ENCODE measurements at places on chromosomes 5 and 9.

DNA sequence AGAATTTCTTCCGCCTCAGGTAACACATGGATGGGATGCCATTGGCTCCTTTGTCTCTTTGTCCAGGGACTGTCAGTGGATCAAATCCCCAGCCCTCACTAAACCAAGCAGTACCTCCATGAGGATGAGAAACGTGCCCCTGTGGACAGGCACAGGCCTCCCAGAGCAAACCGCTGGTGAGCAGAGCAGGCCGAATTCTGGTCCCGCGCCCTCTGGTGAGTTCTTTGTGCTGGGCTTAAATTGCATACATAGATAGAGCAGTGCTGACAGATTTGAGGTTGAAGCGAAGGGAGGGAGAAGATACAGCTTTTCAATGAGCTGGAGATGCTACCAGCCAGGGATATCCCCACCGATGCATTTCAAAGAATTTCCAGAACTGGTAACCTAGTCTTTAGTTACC lies 143.8 kb downstream of the HSD17B3 start:
- DNase-seq, result no peak

DNA sequence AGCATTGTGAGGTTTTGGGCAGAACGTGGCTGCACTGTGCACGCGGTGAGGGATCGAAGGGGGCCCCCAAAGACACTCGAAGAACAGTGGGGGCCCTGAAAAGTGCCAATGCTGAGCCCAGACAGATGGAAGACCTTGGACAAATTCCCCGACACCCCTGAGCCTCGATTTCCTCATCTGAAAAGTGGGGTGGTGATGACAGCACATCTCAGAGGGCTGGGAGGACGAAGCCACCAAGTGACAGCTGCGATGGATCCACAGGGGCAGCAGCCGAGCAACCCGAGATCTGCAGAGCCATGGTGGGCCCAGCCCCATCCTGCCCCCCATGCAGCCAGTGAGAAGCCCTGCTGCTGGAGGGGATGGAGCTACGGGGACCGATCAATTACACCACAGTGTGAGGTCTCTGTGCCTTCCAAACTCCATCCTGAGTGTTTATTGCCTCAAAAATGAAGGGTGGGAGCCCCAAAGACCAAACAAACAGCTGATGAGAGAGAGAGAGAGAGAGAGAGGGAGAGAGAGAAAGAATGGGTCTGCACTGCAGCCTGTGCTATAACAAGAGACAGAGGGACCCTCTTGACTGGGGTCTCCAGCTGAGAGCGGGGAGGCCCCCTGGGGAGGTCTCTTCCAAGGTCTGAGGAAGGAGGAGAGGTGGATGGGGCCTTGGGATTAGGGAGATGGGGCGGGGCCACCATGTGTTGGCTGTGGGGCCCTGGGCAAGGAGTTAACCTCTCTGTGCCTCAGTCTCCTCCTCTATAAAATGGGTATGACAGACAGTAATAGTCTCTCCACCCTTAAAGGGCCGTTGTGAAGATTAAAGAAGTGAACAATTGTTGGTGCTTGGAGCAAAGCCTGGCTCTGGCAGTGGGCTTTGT lies 134.4 kb upstream of the IER5L start:
- peak; percentile 4 for DNase-seq

DNA sequence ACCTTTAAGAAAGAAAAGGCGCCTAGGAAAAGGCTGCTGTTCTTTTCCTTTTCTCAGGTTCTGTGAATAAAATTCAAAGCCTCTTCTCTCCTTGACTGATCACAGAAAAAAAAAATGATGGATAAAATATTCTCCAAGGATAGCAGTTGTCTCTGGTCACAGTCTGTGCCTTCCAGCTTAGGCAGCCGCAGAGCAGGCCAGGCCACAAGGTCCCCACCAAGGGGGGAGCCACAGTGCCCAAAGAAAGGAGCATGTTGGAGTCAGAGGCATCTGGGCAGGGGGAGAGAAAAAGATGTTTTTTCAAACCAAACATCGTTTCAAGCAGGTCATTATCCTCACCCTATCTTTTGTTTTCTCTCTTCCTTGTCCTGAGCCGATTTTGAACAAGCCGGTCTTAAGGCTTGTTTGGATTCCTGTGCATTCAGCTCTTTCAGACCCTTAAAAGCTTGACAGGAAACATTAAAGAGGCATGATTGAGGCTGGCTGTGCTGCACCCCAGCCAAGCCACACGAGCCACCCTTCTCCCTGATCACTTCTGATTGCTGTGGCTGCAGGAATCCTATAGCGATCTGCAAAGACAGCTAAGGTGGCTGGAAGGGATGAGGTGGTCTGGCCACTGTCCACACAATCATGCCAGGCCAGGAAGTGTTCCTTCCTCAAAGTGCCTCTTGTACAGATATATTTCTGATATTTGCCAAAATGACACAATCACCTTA lies 284.6 kb upstream of the TLE4 start:
- DNase-seq, result no peak

DNA sequence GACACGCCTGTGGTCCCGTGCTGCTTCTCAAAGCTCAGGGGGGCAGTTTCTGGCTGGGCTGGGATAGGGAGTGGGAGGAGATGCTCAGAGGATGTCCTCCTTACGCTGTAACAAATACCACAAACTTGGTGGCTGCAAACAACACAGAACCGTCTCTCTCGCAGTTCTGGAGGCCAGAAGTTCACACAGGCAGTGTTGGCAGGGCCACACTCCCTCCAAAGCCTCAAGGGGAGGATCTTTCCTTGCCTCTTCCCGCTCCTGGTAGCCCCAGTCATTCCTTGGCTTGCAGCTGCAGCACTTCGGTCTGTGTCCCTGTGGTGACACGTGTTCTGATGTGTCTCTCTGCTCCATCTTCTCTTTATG lies 10.4 kb upstream of the ORM1 start:
- no peak for DNase-seq

GRCh38 chr5:89546657-89547056 lies 663.7 kb upstream of the MEF2C start:
- no peak for DNase-seq

GRCh38 chr9:90024823-90025222 lies 420.0 kb downstream of the GADD45G start:
- no peak for DNase-seq

- no peak for DNase-seq
Observed at GRCh38 chr9:91458906-91459305, 35.3 kb upstream of the NFIL3 start.

GRCh38 chr5:96690861-96691260 lies 28.7 kb downstream of the CAST start:
- no peak for DNase-seq

- no peak for DNase-seq
Observed at GRCh38 chr5:135304352-135305221, 94.4 kb downstream of the MACROH2A1 start.

DNA sequence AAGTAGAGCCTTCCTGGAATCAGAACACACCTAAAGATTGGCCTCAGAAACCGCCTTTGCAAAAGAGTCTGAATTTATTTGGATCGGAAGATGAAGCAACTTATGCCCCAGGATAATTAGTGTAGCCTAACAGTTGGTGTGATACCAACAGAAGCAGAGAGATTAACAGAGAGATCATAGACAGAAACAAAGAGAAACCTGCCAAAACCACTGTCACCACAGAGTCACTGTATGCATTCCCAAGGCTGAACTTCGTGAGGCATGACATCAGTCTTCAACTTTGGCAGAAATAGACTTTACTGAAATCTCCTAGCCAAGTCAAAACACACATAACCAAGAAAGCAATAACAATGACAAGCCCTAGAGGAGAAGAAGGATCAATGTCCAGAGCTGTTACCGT lies 361.8 kb downstream of the ELAVL2 start:
- no peak for DNase-seq

GRCh38 chr5:33241802-33242201 lies 199.0 kb upstream of the TARS1 start:
- DNase-seq, result no peak

DNA sequence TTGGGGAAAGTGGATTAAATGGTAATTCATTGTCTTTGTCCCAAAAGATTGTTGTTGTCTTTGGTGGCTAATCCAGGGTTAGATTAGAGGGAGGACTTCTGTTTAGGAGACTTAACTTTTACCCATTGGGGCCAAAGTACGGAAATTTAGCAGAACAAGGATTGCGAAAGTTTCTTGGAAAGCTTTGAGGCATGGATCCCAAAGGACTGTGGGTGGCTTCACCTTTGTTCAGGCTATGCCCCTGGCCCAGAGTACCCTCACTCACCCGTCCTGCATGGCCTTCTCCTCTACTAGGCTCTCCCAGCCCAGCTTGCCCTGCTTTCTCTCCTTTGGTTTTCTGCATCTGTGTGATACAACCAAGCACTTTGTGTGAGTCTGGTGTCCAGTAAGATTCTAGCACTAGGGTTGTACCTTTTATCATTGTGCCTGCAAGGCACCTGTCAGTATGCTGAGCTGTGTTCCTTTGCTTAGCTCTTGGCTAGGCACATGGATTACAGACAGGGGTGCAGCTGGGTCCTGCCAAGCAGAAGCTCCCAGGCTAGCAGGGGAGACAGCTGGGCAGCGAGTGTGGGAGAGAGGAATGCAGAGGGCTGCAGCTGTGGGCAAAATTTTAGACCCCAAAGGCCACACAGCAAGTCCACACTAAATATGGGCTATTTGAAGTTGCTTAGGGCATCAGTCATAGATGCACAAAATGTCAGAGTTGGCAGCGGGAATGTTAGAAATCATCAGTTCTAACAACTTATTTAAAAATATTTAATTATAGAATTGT lies 3.2 kb downstream of the PPARGC1B start:
- DNase-seq, result no peak

GRCh38 chr5:54009828-54010227 lies 300.5 kb downstream of the ARL15 start:
- DNase-seq, result no peak

GRCh38 chr5:54703133-54703532 lies 185.6 kb downstream of the SNX18 start:
- no peak for DNase-seq

DNA sequence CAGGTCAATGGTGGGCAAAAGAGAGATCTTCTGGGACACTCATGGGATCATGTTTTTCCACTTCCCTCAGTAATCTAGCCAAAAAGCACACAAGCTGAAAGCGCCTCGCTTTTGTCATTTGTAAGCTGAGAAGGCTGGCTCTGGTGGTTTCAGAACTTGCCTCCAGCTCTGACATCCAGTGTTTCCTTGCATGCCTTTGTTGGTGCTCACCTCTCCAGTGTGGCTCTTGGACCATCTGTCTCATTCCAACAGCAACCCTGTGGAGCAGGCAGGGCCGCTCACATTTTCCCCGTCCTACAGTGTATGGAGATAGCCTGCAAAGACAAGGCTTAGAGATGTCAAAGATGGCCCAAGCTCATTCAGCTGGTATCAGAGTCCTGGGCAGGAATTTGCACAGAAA lies 160.8 kb upstream of the KLF4 start:
- no peak for DNase-seq

- DNase-seq, result no peak
Observed at GRCh38 chr5:177535125-177535524, 18.4 kb upstream of the DDX41 start.

- DNase-seq, result no peak
Observed at GRCh38 chr9:125763394-125763801, 16.2 kb downstream of the PBX3 start.

DNA sequence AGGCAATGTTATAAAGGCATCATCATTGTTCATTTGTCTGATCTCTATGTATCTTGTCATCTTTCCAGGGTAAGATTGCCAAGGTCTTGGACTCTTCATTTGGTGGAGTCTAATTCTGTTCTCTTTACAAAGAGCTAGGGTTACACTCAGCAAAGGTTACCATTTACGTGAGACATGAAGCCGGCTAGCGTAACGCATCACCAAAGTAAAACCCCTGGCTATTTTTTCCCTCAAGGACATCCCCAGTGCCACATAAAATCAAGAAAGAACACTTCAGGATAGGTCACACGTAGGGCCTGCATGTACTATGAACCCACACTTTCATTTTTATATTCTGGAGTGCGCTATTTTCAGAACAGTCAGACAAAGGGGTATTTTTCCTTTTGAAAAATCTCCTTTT lies 20.0 kb upstream of the MYOT start:
- DNase-seq, result no peak

DNA sequence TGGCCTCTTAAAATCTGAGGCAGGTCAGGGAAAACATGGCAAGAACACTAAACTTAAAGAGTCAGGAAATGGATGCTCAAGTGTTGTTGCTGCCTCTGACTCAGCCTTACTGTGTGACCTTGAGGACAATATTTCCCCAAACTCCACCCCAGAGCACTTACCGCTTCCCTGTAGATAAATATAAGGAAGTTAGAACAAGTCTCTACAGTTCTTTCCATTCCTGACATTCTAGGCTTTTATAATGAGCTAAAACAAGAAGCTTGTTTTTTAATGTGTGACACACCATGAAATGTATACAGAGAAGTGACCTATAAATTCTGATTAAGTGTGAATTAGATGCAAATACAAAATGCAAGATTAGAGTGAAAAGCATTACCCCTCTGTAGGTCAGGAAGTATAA lies 129.3 kb downstream of the GRIA1 start:
- no peak for DNase-seq

DNA sequence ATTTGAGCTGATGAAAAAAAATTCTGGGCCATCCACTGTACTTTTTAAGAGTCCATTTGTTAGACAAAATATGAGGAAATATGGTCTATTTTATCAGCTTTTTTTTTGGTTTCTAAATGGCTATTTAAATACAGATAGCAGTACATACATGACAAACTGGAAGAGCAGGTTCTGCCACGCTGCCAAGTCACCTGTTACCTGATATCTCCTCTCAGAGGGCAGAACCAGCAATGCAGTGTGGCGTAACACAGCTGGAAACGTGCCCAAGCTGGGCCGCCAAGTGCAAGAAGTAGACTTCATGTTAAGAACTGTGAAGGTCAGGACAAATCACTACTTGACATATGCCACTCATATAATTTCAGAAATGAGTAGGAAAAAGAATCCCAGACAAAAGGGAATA lies 8.1 kb downstream of the MCIDAS start:
- no peak for DNase-seq

DNA sequence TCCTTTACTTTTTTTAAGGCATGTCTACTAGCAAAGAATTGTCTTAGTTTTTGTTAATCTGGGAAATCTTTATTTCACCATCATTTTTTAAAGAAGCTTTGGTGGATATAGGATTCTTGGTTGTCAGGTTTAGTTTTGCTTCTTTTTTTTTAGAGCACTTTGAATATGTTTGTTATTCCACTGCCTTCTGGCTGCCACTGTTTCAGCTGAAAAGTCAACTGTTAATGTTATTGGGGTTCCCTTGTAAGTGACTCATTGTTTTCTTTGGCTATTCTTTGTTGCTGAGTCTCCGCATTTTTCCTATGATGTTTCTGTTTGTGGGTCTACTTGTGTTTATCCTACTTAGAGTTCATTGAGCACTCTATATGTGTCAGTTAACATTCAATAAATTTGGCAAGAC lies 44.4 kb downstream of the PHAX start:
- no peak for DNase-seq

DNA sequence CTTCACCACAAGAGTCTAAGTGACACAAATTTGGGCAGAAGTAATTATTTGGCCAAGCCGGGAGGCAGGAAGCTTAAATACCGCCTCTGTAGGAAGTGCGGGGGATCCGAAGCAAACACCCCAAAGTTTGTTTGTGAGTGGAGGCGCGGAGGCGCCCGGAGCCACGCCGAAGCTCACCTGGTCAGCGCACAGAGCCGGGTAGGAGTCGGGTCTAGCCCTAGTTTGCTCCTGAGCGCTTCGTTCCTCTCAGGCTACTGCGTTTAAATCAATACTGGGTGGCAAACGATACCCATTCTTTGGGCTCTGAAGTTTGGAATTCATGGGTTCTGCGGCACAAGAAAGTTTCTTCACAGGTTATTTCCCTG lies 855 bp downstream of the MCC start:
- no peak for DNase-seq
